ENCODE measurements at places on chromosomes 3 and 15. TPM values are rescaled to one million over a fixed set of nuclear protein-coding genes. Genes with fewer than 3 reads are reported as not detected.

GLDN gene
- not detected for total RNA-seq

IL5RA gene
- total RNA-seq: not detected

DNA sequence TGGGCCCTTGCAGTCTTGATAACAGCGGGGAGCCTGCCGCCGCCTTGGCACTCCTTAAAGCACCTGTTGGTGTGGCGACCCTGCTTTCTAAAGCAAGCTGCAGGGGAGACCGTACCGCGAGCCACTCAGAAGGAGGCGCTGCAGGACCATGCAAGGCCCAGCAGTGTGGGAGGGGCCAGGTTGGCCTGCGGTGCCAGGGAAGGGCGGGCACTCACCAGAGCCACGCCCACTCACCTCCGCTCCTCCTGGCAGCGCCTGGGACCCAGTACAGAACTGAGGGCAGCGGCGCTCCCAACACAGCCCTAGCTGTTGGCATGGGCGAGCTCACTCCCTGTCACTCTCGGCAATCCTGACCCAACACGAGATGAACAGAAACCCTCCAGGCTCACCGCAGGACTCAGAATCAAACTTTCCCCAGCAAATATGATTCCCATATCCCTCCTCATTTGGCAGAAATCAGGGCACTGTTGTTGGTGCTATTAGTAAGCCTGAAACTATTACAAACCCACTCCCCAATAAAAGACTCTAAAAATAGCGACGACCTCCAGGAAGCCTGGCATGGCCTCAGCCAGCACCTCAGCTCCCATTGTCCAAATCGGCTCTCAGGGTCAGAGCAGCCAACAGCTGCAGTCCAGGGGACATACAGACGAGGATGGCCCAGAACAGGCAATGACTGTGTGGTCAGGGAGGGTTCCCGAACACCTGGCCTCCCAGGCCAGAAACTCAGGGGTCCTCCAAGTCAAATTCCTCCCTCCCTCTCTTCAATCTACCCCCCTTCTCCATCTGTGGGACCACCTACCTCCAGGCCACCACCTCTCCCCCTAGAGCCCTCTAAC, 77.2 kb downstream of the TBC1D2B start:
- DNase-seq: no peak

DNA sequence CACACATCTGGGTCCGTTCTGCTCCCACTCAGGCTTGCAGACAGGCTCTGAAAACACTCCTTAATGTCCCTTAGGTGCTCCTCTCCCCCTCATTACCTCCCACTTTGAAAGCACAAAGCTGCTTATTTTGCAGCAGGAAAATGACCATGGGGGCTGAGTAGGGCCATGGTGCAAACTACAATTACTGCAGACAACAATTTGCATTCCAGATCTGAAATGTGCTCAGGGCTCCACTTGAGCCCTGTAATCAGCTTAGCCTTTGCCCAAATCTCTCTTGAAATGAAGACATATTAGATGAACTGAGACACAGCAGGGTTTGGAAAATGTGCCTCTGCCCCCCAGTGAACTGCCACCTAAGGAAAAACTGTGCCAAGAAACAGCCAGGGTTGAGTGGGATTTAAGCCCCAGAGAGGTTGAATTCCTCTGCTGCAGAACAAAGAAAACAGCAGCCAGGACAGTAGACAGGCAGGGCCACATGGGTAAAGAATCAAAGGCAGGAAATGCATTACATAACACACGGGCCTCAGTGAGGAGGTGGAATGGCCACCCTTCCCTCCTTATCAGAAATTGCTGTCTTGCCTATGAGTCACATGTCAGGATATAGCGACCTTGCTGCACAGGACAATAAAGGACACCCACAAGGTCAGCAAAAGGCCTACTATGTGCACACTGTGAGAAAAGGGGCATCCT, 126.8 kb upstream of the ARHGEF3 start:
- DNase-seq: no peak

GRCh38 chr15:62323353-62323890, 158.3 kb upstream of the C2CD4B start:
- no peak for DNase-seq

- DNase-seq: no peak
Observed at GRCh38 chr15:60351066-60351465, 46.7 kb downstream of the ANXA2 start.

DNA sequence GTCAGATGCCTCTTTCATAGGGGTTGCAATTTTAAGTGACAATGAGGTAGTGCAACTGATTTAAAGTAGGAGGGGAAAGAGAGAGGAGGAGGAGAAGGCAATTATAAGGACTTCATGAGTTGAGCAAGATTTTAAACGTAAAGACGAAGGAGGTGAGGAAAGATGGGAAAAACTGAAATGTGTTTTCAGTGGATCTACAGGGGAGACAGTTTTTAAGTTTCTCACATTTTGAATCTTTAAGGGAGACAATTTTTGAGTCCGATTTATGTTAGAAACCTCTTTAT, 68.7 kb upstream of the LIMD1 start:
- DNase-seq: no peak

DNA sequence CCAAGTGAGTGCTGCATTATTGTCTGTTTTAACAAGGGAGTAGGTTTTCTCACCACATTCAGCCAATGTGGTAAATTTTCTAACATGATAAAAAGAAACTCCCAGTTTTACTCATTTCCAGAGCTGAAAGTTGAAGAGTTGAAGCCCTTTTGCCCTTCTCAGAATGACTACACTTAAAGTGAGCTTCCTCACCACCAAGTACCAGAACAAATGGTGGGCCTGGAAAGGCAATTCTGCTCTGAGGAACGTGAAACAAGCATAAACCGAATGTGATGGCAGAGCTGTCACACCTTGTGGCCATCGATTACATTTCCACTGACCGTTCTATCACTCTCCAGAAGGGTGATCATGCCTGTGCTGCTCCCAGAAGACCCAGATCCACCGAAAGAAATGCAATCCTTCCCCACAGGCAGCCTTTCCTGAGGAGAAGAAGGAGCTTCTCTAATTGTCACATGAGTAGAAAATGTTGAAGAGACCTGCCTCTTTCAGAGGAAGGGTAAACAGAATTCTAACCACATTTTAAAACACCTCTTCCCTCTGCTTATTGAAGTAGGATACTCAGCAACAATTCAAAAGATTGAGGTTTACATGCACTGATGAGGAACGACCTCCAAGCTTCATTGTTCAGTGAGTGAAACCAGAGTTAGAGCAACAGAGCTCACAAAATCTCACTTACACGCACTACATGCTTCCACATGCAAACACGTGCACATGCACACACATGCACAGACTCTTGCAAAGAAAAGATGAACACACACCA, 21.4 kb upstream of the CCR9 start:
- DNase-seq: no peak

CELF6 gene
- total RNA-seq: not detected

- DNase-seq: no peak
Observed at GRCh38 chr3:138914870-138915502, 32.0 kb downstream of the FOXL2 start.

PTPRG gene
- 13.5 TPM for total RNA-seq

CLSTN2 gene
- 3.0 TPM for total RNA-seq

GRCh38 chr3:178406206-178406605, 130.0 kb upstream of the KCNMB2 start:
- DNase-seq: no peak

CEMIP gene
- 0.06 TPM for total RNA-seq

WNT7A gene
- 8.6 TPM for total RNA-seq

DNA sequence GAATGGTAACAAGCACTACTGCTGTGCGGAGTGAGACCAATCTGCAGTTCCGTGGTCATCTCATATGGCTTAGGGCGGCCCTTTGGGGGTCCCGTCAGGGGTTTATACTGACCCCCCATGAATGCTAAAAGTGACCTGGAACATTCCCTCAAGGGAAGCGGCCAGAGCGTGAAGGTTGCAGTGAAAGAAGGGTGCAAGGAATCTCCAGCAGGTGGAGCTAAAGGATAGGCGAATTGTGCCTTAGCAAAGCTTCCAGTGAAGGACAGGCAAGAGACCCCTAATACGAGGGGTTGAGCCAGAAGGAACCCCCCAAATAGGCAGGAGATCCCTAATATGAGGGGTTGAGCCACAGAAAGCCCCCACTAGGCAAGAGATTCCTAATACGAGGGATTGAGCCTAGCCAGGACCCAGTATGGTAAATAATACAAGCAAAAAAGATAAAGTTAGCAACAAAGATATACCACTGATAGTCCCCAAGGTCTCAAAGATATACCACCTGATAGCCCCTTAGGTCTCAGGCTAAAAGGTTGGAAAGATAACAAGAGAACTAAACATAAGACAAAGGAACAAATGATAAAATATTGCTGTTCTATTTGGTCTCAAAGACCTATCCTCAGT, 32.8 kb downstream of the ZNF589 start:
- DNase-seq: no peak

DNA sequence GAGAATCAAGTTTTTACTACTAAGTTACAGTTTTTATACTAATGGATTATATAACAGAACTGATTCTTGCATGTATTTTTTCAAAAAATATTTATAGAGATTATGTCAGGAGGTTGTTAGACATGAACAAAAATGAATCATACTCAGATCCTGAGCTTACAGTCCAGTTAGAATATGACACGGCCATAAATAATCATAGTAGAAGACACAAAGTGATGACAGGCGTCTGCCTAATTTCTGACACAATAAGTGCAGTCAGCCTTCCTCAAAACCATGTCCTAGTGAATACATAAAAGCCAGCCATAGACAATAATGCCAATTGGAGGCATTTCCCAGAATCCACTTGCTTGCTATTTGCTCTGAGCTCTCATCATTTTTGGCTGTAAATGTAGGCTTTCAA, 81.7 kb upstream of the POU1F1 start:
- no peak for DNase-seq

- no peak for DNase-seq
Observed at GRCh38 chr3:157355276-157355675, 81.4 kb upstream of the PTX3 start.

GRCh38 chr3:156963096-156963495, 136.9 kb downstream of the LEKR1 start:
- no peak for DNase-seq

DNA sequence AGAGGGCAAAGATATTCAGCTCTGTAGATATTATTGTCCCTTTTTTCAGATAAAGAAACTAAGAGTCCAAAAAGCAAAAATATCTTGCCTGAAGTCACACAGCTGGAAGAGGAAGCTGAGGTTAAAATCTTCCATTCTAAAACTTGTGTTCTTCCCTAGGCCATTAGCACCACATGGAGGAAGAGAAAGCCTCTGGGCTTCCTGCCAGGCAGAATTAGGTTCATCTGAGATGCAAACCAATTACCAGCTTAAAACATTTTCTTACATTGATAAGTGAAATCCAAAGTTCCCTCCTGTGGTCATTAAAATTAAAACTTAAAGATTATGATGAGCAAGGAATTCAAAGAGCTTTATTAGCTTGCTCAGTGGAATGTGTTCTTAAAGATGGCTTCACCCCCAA, 235.3 kb upstream of the SETMAR start:
- DNase-seq: no peak

All from epithelial cell of proximal tubule (primary cell).